HFFc6 (cell line): ENCODE measurements at places on chromosomes 6 and 20. TPM values are rescaled to one million over a fixed set of nuclear protein-coding genes. Genes with fewer than 3 reads are reported as not detected.

- DNase-seq, result no peak
Measured at GRCh38 chr6:13667655-13668054, 44.0 kb downstream of the RANBP9 start.

DNA sequence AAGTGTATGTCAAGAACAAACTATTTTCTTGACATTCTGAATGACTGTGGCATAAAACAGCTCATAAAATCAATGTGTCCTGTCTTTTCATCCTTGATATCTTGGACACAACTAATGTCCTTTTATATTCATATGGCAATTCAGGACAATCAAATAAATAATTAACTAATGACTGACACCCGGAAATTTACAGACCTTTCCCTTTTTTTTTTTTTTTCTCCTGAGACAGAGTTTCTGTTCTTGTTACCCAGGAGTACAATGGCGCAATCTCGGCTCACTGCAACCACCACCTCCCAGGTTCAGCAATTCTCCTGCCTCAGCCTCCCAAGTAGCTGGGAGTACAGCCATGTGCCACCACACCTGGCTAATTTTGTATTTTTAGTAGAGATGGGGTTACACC, 107.1 kb upstream of the LGSN start:
- no peak for DNase-seq

DNA sequence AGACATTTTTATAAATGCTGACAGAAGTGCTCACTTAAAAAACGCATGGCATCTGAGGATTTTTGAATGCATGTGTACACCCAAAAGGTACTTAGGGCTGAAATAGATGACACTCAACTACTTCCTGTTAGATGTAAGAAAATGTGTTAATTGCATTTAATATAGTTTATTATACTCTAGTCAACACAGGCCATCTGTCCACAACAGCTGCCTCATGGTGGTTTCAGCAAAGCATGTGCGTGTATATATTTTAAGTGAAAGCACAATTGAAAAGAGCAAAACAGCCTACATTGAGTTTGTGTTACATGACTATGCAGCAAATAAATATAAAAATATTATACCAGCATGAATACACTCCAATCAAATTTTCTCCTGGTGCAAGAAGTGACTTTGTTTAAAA, 1233.0 kb upstream of the EYS start:
- no peak for DNase-seq

- DNase-seq, result no peak
Measured at GRCh38 chr6:127345521-127345920, 2.1 kb upstream of the ECHDC1 start.

GRCh38 chr20:2707353-2708072, 14.9 kb downstream of the EBF4 start:
- DNase-seq, result no peak

- no peak for DNase-seq
Measured at GRCh38 chr20:16123623-16124022, 449.6 kb downstream of the KIF16B start.

GRCh38 chr6:38912378-38912777, 136.2 kb upstream of the GLP1R start:
- no peak for DNase-seq

DNA sequence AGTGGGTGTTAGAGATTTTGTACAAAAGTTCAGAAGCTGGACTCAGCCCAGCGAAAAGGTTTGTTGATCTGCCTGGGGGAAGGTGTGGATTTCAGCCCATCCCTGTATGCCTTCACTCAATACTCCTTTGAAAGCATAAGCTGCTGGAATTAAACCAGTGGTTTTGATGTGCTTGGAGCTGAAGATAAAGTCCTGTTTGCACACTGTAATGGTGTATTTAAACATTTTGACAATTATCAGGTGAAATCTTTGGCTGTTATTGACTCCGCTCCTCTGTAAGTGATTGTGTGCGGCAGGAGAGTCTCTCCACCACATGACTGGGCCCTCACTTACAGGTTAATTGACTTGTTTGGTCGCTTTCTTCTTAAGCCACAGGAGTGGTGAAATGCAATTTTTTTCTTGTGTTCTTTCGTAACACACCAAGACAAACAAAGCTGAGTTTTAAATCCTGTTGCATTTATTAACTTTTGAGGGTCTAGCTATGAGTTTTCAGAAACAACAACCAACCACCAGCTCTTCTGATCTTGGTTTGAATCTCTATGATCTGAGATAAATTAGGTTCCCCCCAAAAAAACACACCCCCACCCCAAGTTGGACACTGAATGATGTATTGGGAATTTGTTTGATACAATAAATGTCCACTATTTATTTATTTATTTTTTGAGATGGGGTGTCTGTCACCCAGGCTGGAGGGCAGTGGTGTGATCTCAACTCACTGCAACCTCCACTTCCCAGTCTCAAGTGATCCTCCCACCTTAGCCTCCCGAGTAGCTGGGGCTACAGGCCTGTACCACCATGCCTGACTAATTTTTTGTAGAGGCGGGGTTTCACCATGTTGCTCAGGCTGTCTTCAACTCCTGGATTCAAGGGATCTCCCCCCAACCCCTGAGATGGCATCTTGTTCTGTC, 46.3 kb upstream of the NCOA3 start:
- DNase-seq, result no peak

The SLC35D3 gene
- not detected in 3 replicates for total RNA-seq

GRCh38 chr6:70188202-70188601, 114.7 kb downstream of the COL9A1 start:
- DNase-seq, result no peak

DNA sequence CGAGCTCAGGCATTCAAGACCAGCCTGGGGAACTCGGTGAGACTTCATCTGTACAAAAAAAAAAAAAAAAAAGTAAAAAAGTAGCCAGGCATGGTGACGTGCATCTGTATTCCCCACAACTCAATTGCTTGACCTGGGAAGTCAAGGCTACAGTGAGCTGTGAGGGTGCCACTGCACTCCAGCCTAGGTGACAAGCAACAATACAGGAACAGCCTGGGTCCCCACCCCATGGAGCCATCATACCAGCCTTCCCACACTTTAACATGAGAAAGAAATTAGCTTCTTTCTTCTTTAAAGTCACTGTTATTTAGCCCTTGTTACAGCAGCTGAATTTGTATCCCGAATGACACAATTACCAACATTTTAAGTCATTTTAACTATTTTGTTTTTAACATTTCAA, 56.1 kb downstream of the SCML4 start:
- no peak for DNase-seq

GRCh38 chr6:31485055-31485454, 12.9 kb upstream of the MICB start:
- DNase-seq, result no peak

GRCh38 chr6:138277835-138278234, 59.5 kb upstream of the PBOV1 start:
- no peak for DNase-seq

- no peak for DNase-seq
Measured at GRCh38 chr6:42436825-42437224, 14.9 kb downstream of the TRERF1 start.

DNA sequence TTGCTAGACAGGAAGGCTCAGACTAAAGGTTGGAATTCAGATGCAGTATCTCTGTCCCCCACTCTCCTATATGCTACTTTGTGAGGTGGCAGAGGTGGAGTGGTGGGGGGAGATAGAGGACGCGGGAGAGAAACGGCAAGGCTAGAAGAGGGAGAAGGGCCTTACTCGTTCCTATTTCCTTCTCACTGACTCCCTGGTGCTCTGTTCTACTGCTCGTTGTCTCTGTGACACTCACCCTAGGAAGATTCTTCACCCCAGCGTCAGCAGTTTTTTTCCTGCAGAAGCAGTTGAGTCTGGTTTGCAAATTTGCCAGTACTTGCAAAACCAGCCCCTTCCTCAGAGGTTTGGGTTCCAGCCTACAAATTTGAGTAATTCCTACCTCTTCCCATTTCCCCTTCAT, 801.1 kb upstream of the SLC35B3 start:
- DNase-seq, result no peak

The HINT3 gene
- total RNA-seq, result 12.6 to 13.9 TPM (median 13.0 TPM) in 3 replicates

The CALHM5 gene
- total RNA-seq, result 1.9 to 5.0 TPM (median 2.0 TPM) in 3 replicates

GRCh38 chr20:46333161-46333991, 25.1 kb upstream of the CDH22 start:
- DNase-seq, result no peak
